ENCODE measurements at places on chromosomes 1 and 21.
A peak's percentile ranks its signal among the peaks of the same experiment; 100 is the strongest.

GRCh38 chr1:236639686-236640085 is 35.4 kb upstream of the HEATR1 start:
- no peak for DNase-seq

GRCh38 chr1:60615666-60616065 is 466.7 kb upstream of the NFIA start:
- DNase-seq: no peak

GRCh38 chr1:52296345-52296744 is 69.7 kb downstream of the CC2D1B start:
- no peak for DNase-seq

DNA sequence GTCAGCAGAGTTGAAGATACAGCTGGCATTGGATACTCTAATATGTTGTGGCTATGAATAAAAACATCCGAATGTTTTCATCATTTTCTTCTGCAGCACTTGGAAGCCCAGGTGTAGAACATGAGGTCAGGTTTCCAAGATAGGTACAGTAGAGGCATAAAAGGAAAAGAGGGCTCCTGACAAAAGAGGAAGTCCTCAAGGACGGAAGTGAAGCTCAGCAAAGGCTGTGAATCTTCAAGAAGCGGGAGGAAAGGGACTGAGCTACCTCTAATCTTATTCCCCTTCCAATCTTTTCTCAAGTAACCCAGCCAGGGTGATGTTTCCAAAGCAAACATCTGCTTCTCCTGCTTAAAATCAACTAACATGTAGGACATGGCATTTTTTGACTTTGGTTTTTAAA is 4.4 kb upstream of the PIK3C2B start:
- DNase-seq: no peak

DNA sequence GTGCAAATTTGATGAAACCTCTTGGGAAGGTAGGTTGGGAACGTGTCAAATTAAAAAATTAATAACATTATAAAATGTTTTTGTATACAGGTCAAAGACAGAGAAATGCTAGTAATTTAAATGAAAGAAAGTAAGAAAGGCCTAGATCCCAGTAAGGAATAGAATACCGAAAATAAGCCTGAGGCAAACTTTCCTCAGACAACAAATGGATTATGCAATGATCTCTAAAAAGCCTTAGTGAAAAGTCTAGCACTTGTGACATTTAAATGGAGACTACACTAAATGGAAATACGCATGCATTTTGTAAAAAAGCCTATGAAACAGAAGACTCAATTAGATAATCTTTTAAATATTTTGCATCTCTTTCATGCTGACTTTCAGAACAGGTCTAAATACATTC is 138.5 kb upstream of the ZNHIT6 start:
- no peak for DNase-seq

DNA sequence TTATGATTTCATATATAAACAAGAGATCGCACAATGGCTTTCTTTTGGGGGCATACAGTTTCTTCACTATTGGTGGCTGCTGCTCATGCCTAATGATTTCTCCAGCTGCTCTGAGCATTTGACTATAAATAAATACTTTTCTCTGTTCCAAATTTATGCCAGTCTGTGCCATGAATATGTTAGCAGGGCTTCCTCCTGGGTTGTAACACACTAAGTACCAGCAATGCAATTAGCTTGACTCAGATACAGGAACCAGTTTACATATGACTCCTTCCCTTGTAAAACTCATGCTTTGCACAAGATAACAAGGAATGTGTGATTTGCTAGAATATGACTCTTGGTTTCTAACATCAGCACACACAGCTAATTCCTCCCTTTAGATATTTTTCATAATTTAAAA is 1629.7 kb downstream of the NCAM2 start:
- DNase-seq: no peak

DNA sequence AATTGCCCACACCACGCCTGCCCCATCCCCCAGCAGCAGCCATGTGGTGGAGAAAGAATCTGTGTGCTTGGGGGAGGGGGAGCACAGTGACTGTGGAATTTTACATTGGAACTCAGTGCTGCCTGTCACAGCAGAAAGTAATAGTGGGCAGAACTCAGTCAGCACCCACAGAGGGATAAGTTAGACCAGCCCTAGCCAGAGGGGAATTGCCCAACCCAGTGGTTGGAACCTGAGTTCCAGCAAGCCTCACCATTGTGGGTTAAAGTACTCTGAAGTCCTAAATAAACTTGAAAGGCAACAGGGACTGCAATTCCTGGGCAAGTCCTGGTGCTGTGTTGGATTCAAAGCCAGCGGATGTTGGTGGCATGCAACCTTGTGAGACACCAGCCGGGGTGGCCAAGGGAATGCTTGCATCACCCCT is 88.8 kb downstream of the MRPL39 start:
- DNase-seq: no peak

DNA sequence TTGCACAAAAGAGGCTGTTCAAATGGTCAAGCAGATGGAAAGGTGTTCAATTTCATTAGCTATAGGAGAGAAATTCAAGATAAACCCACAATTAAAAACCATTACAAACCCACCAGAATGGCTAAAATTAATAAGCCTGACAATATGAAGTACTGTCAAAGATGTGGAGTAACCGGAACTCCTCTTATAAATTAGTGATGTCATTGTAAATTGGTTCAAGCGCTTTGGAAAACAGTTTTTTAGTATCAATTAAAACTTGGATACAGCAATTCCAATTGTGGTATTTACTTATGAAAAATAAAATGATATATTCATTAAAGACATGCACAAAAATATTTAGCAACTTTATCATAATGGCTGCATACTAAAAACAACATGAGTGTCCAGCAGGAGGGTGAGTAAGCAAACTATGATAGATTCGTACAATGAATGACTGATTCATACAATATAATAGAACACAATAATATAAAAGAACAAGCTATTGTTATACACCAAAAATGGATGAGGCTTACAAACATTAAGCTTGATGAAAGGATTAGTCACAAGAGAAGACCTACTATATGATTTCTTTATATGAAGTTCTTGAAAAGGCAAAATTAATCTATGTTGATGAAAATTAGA is 38.4 kb upstream of the FGGY start:
- no peak for DNase-seq

GRCh38 chr21:44000360-44000759 is 11.7 kb upstream of the TRAPPC10 start:
- DNase-seq: no peak

DNA sequence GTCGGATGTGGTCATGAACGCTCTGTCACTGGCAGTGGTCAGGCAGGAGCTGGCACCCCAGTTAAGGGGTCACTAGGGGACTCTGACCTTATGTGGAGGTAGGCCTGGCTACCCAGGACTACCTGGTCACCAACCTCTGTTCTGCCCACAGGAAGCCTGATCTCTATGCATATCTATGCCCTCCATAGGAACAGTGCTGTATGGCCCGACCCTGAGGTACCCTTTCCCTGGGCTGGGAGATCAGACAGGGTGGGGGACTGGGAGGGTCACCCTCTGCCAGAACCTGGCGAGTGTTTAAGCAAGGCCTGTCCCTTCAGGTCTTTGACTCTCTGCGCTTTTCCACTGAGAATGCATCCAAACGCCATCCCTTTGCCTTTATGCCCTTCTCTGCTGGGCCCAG is 19.0 kb downstream of the CYP4B1 start:
- DNase-seq: no peak

DNA sequence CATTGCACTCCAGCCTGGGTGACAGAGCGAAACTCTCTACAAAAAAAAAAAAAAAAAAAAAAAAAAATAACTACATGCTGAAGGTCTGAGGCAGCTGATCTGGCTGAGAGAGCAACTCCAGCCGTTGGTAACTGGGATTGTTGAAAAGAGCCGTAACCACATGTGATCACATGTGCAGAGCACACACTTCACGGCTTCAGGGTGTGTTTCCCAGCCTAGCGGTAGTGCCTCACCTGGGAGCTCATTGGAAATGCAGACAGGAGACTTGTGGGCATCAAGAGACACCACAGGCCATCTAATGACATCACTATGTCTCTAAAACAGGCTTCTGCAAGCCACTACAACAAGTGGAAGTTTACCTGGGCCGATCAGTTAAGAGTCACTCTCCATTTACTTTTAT is 11.8 kb upstream of the OTUD7B start:
- DNase-seq: no peak

DNA sequence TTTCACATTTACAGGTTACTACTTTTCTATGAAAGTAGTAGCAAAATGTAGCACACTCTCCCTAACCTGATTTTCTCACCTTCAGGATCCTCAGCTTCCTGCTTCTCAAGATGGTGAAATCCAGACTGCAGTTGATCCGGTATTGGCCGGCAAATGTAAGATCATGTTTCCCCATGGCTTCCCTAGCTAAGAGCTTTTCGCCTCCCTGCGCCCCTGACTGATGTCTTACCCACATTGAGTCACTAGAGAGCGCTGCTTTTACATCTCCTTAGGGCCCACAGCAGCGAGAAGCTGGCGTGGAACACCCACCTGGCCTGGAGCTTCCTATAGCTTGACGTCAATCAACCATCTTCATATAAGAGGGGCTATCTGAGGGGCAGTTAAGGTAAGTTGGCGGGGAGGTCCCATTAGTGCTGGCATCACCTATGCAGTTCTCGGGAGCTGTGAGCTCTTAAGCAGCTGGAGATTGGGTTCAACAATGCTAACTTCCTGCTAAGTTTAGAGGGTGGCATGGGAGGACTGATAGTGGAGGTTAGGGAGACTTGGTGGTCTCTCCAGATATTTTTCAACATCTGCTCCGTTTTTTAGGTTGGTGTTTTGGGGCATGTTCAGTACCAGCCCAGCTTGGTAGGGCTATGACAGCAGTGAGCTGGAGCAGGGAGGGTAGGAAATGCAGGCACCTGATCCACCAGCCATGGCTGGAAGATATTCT is 5.5 kb downstream of the PTPN7 start:
- DNase-seq: peak; percentile 67

Data from activated CD4-positive, alpha-beta T cell treated with anti-CD3 and anti-CD28 coated beads for 36 hours (primary cell).